ENCODE measurements at places on chromosomes 1 and 21. TPM values are rescaled to one million over a fixed set of nuclear protein-coding genes. Genes with fewer than 3 reads are reported as not detected.

F5 gene
- not detected for total RNA-seq

TSACC gene
- not detected for total RNA-seq

MCOLN3 gene
- 5.8 TPM for total RNA-seq

BRDT gene
- not detected for total RNA-seq

FLG2 gene
- total RNA-seq = not detected

BEND5 gene
- total RNA-seq = not detected

SPRR1A gene
- not detected for total RNA-seq

DHRS3 gene
- total RNA-seq = 52.5 TPM

SPRR2G gene
- not detected for total RNA-seq

TXLNA gene
- total RNA-seq = 120 TPM

DNASE2B gene
- total RNA-seq = not detected

BARHL2 gene
- total RNA-seq = not detected

RAB25 gene
- total RNA-seq = not detected

LRRC8B gene
- total RNA-seq = 0.66 TPM

KAZN gene
- total RNA-seq = 3.3 TPM

BEST4 gene
- total RNA-seq = 0.33 TPM

PRAMEF12 gene
- total RNA-seq = not detected

OR2L5 gene
- not detected for total RNA-seq

CTSE gene
- total RNA-seq = not detected

RGS8 gene
- under 0.01 TPM for total RNA-seq

IL19 gene
- not detected for total RNA-seq

THEM5 gene
- 0.17 TPM for total RNA-seq

AJAP1 gene
- not detected for total RNA-seq

LRRC71 gene
- not detected for total RNA-seq

FAM167B gene
- total RNA-seq = 0.66 TPM

SAMD11 gene
- 11.1 TPM for total RNA-seq

DMRTB1 gene
- not detected for total RNA-seq

FABP3 gene
- 109 TPM for total RNA-seq

OR2T8 gene
- not detected for total RNA-seq

IL20 gene
- not detected for total RNA-seq

OR2M3 gene
- not detected for total RNA-seq

CD34 gene
- total RNA-seq = 0.17 TPM

ENSA gene
- 161 TPM for total RNA-seq

PRAMEF27 gene
- total RNA-seq = not detected

TAL1 gene
- under 0.01 TPM for total RNA-seq

GJA4 gene
- total RNA-seq = 0.15 TPM

TDRD5 gene
- total RNA-seq = not detected

Measured in smooth muscle cell of trachea (primary cell).